Neural progenitor cell (in vitro differentiated cells): ENCODE measurements at places on chromosomes 3 and 15.

- no peak for DNase-seq
Observed at GRCh38 chr15:84842781-84843180, 25.6 kb downstream of the ALPK3 start.

- DNase-seq = no peak
Observed at GRCh38 chr3:175335229-175335628, 476.1 kb downstream of the NAALADL2 start.

DNA sequence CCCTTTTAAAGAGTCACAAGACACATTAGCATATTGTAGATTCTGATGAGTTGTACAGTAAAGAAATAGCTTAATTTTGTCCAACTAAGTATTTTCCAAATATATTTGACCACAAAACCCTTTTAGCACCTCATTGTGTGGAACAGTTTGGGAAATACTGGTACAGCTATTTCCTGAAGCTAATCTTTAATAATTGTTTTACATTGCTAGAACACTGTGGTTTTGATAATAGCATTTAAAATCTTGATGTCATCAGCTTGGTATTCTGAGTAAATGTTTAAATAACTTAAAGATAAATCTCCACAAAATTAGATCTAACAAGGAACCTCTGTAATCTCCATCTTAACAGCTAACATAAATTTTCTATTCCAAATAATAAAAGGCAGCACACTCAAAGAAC lies 140.0 kb upstream of the MLF1 start:
- no peak for DNase-seq

DNA sequence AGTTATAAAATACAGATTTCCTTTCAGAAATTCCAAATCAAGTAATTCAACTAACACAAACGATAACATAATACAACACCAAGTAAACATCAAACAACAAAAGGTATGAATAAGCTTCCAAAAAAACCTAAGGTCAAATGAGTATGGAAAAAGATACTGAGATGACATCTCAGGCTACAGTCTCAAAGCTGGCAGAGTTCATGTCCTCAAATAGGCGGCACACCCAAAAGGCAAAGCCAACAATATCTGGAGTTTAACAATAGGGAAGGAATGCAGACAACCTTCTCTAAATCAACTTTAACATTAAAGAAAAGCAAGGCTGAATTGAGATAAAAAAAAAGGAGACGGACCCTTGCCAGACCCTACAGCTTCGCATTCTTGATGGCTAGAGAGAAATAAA lies 346.6 kb downstream of the RSL24D1 start:
- no peak for DNase-seq

GRCh38 chr3:37626736-37627565 lies 234.7 kb upstream of the CTDSPL start:
- no peak for DNase-seq
